ENCODE measurements at places on chromosomes 5 and 9. TPM values are rescaled to one million over a fixed set of nuclear protein-coding genes. Genes with fewer than 3 reads are reported as not detected.
A peak's percentile ranks its signal among the peaks of the same experiment; 100 is the strongest.

GRCh38 chr5:111389390-111390082 is 122.8 kb downstream of the STARD4 start:
- no peak for DNase-seq
- H3K4me3 ChIP-seq, result no peak overlapping the region
- no peaks in the 10 kb centered on the region for H3K36me3 ChIP-seq
- no peaks in the 10 kb centered on the region for H3K27me3 ChIP-seq

- no peaks in the 10 kb centered on the region for H3K27me3 ChIP-seq
- H3K4me3 ChIP-seq, result no peak overlapping the region
- H3K27ac ChIP-seq, result no peak overlapping the region
Measured at GRCh38 chr5:93246090-93246855, 334.7 kb downstream of the NR2F1-AS1 start.

DNA sequence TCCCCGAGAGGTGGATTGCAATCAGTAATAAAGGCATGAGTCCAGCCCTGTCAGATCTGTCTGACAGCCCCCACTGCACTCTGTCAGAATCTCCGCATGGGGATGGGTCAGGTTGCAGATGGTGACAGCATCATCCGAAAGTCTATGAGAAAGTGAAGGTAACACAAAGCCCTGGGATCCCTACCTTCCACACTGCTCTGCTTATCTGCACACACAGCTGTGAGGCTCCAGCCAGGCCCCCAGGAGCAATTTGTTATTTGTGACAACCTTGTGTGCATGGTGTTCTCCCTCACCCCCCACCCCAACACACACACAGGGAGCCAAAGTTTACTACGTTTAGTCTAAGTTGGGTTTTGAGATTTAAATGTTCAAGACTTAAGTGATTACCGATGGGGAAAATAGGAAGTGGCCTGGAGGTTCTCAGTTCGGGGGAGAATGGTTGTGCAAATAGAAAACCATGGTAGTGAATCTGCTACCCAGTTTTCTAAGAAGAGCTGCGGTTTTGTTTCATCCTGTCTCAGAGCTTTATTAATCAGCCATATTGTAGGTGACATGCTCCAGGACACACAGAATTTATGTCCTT is 92.7 kb downstream of the SV2C start:
- peak; percentile 35 for DNase-seq
- peak overlapping the region; percentile 53 for H3K4me3 ChIP-seq
- no peaks in the 10 kb centered on the region for H3K27me3 ChIP-seq
- peaks cover 42% of the 10 kb centered on the region for H3K4me1 ChIP-seq
- no peaks in the 10 kb centered on the region for H3K36me3 ChIP-seq

GRCh38 chr5:95251185-95251584 is 33.7 kb downstream of the MCTP1 start:
- DNase-seq, result no peak
- no peak overlapping the region for H3K27ac ChIP-seq
- H3K4me1 ChIP-seq, result no peaks in the 10 kb centered on the region
- no peaks in the 10 kb centered on the region for H3K36me3 ChIP-seq
- no peaks in the 10 kb centered on the region for H3K27me3 ChIP-seq

- H3K36me3 ChIP-seq, result no peaks in the 10 kb centered on the region
- H3K4me3 ChIP-seq, result no peak overlapping the region
- no peaks in the 10 kb centered on the region for H3K4me1 ChIP-seq
- DNase-seq, result no peak
- H3K27me3 ChIP-seq, result no peaks in the 10 kb centered on the region
Measured at GRCh38 chr5:52378237-52378636, 409.5 kb upstream of the ITGA1 start.

DNA sequence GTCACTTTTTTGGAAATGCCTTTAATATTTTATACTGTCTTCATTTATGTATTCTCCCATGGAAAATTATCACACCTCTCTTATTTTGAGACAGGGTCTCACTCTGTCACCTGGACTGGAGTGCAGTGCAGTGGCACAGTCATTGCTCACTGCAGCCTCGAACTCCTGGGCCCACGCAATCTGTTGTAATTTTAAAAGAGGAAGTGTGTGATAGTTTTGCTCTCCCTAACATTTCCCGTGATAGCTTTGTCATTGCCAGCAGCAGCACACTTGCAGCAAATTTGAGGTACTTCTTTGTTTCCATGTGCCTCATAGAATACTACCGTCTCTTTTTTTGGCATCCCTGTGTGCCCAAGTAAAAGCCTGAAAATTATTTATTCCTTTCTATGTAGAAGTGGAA is 103.5 kb downstream of the RNF180 start:
- H3K4me3 ChIP-seq, result no peak overlapping the region
- no peaks in the 10 kb centered on the region for H3K4me1 ChIP-seq
- H3K27ac ChIP-seq, result no peak overlapping the region

- DNase-seq, result no peak
- H3K36me3 ChIP-seq, result no peaks in the 10 kb centered on the region
- peaks cover 10% of the 10 kb centered on the region for H3K4me1 ChIP-seq
- no peaks in the 10 kb centered on the region for H3K27me3 ChIP-seq
- no peak overlapping the region for H3K27ac ChIP-seq
Measured at GRCh38 chr5:154146409-154146808, 44.1 kb upstream of the GALNT10 start.

GRCh38 chr5:125152461-125153189 is 406.2 kb upstream of the ZNF608 start:
- no peak for DNase-seq
- no peak overlapping the region for H3K27ac ChIP-seq
- no peaks in the 10 kb centered on the region for H3K36me3 ChIP-seq
- H3K4me1 ChIP-seq, result no peaks in the 10 kb centered on the region
- H3K4me3 ChIP-seq, result no peak overlapping the region

- no peaks in the 10 kb centered on the region for H3K4me1 ChIP-seq
- H3K27me3 ChIP-seq, result no peaks in the 10 kb centered on the region
- no peak overlapping the region for H3K4me3 ChIP-seq
- H3K36me3 ChIP-seq, result no peaks in the 10 kb centered on the region
- no peak overlapping the region for H3K27ac ChIP-seq
Measured at GRCh38 chr9:82128011-82128696, 139.6 kb downstream of the SPATA31D1 start.

DNA sequence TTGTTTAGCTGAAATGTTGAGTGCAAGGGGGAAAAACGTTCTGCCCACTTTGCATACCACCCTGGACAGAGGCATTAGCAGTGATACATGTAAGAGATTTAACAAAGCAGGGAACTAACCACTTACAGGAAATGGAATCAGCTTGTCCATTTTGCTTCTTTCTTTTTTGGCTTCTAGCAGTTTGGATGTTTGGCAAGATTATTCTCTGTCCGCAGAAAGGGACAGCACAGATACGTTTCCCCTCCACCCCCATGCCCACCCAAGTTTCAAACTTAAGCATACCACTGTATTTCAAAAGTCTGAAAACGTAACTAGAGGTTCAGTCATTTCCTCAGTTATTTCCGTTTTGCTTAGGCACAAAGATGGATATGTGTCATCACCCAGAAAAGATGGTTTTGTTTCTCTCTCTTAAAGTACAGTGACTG is 118.4 kb downstream of the GDNF start:
- H3K36me3 ChIP-seq, result peaks cover 23% of the 10 kb centered on the region
- H3K4me3 ChIP-seq, result no peak overlapping the region
- H3K27ac ChIP-seq, result no peak overlapping the region
- peaks cover 28% of the 10 kb centered on the region for H3K4me1 ChIP-seq

- no peaks in the 10 kb centered on the region for H3K27me3 ChIP-seq
- no peak for DNase-seq
- H3K27ac ChIP-seq, result no peak overlapping the region
- H3K4me1 ChIP-seq, result no peaks in the 10 kb centered on the region
- H3K36me3 ChIP-seq, result no peaks in the 10 kb centered on the region
Measured at GRCh38 chr9:116209414-116210116, 56.0 kb downstream of the PAPPA start.

DNA sequence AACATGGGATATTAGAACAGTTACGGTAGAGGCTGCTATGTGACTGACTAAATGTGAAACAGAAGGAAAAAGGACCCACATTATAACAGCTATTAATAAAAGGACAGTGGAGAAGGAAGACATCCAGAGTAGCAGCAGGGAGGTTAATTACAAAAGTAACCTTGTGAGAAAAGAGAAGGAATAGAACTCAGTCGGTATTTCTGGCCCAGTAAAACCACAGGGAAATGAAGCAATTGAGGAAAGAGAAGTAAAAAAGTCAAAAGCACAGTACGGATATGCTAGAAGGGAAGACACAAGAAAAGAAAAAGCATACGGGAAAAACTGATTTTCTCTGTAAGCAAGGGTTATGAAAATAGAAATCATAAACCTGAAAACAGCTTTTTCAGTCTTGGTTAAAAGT is 164.7 kb downstream of the RFX3 start:
- H3K4me1 ChIP-seq, result peaks cover 16% of the 10 kb centered on the region
- no peak overlapping the region for H3K4me3 ChIP-seq
- H3K27me3 ChIP-seq, result no peaks in the 10 kb centered on the region
- peak overlapping the region; percentile 72 for H3K27ac ChIP-seq

GRCh38 chr9:126857261-126857960 is 3.0 kb upstream of the ZBTB34 start:
- no peak overlapping the region for H3K4me3 ChIP-seq
- no peaks in the 10 kb centered on the region for H3K27me3 ChIP-seq
- H3K27ac ChIP-seq, result no peak overlapping the region
- H3K4me1 ChIP-seq, result peaks cover 23% of the 10 kb centered on the region
- no peaks in the 10 kb centered on the region for H3K36me3 ChIP-seq

- no peaks in the 10 kb centered on the region for H3K36me3 ChIP-seq
- H3K4me3 ChIP-seq, result no peak overlapping the region
- no peak for DNase-seq
- H3K27ac ChIP-seq, result no peak overlapping the region
Measured at GRCh38 chr5:149470942-149471341, 80.3 kb downstream of the CSNK1A1 start.

DNA sequence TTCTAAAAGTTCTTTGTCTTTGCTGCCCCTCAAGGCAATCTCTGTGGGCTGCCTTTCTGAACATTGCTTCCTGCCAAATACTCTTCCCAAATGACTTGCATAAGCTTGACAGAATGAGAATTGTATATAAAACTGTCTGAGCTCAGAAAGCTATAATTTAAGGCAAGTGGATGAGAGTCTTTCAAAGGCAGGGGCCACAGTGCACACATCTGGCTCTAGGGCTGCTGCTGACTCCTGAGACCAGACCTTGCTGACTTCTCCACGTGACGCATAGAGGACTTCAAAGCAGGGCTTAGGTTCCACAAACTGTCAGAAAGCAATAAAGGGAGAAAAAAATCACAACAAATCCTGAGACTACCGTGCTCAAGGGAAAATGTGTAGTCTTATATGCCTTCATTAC is 79.4 kb upstream of the DIRAS2 start:
- no peak for DNase-seq
- no peaks in the 10 kb centered on the region for H3K27me3 ChIP-seq
- H3K4me1 ChIP-seq, result no peaks in the 10 kb centered on the region
- H3K36me3 ChIP-seq, result no peaks in the 10 kb centered on the region
- H3K4me3 ChIP-seq, result no peak overlapping the region
- no peak overlapping the region for H3K27ac ChIP-seq

GRCh38 chr5:77235846-77236721 is 25.6 kb downstream of the PDE8B start:
- DNase-seq, result no peak
- H3K36me3 ChIP-seq, result no peaks in the 10 kb centered on the region
- peaks cover 32% of the 10 kb centered on the region for H3K4me1 ChIP-seq
- no peak overlapping the region for H3K4me3 ChIP-seq

GRCh38 chr5:36162810-36163486 is 11.0 kb downstream of the SKP2 start:
- peaks cover 4% of the 10 kb centered on the region for H3K4me1 ChIP-seq
- no peak overlapping the region for H3K27ac ChIP-seq
- H3K27me3 ChIP-seq, result no peaks in the 10 kb centered on the region
- H3K36me3 ChIP-seq, result peaks cover 96% of the 10 kb centered on the region

DNA sequence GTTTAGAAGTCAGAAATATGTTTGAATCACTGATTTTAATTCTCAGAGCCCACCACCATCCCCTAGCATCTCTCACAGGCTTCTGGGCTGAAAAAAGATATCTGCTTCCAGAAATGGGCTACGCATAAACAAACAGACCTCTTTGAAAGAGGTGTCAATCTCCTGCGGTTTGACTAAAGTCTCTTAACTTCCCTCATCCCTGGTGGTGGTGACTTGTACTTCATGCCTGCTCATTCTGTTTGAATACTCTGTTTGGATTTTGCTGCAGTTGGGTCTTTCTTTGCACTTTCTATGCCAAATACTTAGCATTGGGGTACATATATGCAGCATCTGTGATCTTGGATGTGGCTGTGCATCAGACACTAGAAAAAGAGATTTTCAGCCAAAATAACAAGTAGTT is 157.2 kb upstream of the ATP10B start:
- no peak overlapping the region for H3K27ac ChIP-seq
- no peaks in the 10 kb centered on the region for H3K36me3 ChIP-seq
- no peaks in the 10 kb centered on the region for H3K27me3 ChIP-seq
- DNase-seq, result no peak

GRCh38 chr9:113364951-113365350 is 11.8 kb downstream of the HDHD3 start:
- H3K4me3 ChIP-seq, result no peak overlapping the region
- H3K27ac ChIP-seq, result peak overlapping the region; percentile 70
- no peak for DNase-seq
- no peaks in the 10 kb centered on the region for H3K36me3 ChIP-seq

GRCh38 chr5:143213231-143213850 is 190.1 kb downstream of the NR3C1 start:
- H3K27ac ChIP-seq, result no peak overlapping the region
- peaks cover 31% of the 10 kb centered on the region for H3K4me1 ChIP-seq
- H3K36me3 ChIP-seq, result peaks cover 34% of the 10 kb centered on the region
- DNase-seq, result no peak

- peak overlapping the region; percentile 91 for H3K27ac ChIP-seq
- peaks cover 16% of the 10 kb centered on the region for H3K36me3 ChIP-seq
- DNase-seq, result peak; percentile 36
- peaks cover 89% of the 10 kb centered on the region for H3K4me1 ChIP-seq
- no peak overlapping the region for H3K4me3 ChIP-seq
Measured at GRCh38 chr5:14594378-14595074, 12.9 kb downstream of the OTULINL start.

- H3K36me3 ChIP-seq, result no peaks in the 10 kb centered on the region
- H3K4me3 ChIP-seq, result no peak overlapping the region
- H3K4me1 ChIP-seq, result no peaks in the 10 kb centered on the region
- no peaks in the 10 kb centered on the region for H3K27me3 ChIP-seq
- no peak for DNase-seq
- H3K27ac ChIP-seq, result no peak overlapping the region
Measured at GRCh38 chr9:75658301-75658905, 232.1 kb upstream of the PCSK5 start.

- no peak overlapping the region for H3K27ac ChIP-seq
- H3K4me3 ChIP-seq, result no peak overlapping the region
- no peaks in the 10 kb centered on the region for H3K4me1 ChIP-seq
- no peaks in the 10 kb centered on the region for H3K36me3 ChIP-seq
Measured at GRCh38 chr9:113499153-113499875, 35.8 kb downstream of the RGS3 start.

DNA sequence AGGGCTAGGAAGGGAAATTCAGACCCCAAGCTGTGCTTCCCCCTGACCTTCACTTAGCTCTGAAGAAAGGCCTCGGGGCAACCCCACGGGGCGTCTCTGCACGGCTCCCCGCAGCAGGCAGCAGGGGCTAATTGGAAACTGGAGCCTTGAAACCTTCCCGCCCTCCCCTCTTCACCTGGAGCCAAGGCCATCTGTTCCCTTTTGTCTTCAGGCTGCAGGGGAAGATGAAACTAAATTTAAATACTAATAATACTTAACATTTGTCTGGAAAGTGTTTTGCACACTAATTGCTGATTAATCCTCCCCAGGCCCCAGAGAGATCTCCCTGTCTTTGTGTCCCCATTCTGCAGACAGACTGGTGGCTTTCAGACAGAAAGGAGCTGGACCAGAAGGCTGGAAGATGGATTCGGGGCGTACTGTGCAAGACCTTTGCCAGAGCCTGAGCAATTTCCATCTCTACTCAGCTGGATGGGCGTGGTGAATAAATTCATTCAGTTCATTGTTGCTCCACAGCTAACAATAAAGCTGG is 34.1 kb upstream of the CPLX2 start:
- no peak overlapping the region for H3K4me3 ChIP-seq
- no peaks in the 10 kb centered on the region for H3K4me1 ChIP-seq
- H3K27me3 ChIP-seq, result no peaks in the 10 kb centered on the region
- no peak overlapping the region for H3K27ac ChIP-seq
- no peak for DNase-seq

The INSL4 gene
- polyA plus RNA-seq, result not detected

The NPM1 gene
- 102 TPM for polyA plus RNA-seq

The HSPA5 gene
- 213 TPM for polyA plus RNA-seq
